Suppressor macrophage treated with lipopolysaccharide for 4 hours (primary cell): ENCODE measurements at places on chromosomes 16 and 17.

GRCh38 chr17:35986643-35987042 lies at the start of gene CCL14:
Gene CCL14, minus strand, starts transcription at chr17:35986729. Its CDS starts 80 bp downstream, at chr17:35986649.
- no peak for DNase-seq

DNA sequence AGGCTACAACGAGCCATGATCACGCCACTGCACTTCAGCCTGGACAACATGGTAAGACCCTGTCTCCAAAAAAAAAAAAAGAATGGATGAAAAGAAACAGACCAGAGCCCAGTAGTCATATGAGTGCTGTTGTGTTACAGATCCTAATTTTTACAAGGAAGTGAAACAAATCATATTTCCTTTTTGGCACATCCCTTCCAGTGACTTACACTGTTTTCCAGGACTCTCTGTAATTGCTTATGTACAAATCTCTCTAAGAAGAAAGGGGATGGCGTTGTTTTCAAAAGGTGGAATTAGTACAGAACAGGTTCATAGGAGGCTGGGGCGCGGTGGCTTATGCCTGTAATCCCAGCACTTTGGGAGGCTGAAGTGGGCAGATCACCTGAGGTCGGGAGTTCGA lies 19.8 kb upstream of the ZNF594 start:
- DNase-seq = peak; percentile 77

DNA sequence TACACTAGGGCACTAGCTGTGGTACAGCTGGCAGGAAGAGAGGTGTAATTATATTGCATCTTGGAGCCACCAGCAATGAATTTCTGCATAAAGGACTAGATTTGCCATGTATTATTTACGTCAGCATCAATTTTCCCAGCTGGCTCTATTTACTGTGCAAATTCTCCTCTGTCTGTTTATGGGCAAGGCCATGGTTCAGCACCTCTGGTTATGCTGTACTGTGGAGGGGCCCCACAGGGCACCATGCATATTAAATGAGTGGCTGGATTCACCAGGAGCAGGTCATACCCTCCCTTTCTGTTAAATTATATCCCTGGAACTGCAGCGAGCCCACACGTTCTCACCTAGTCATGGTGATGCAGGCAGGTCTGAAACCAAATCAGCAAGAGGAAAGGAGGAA lies 19.8 kb downstream of the RAD51D start:
- no peak for DNase-seq

DNA sequence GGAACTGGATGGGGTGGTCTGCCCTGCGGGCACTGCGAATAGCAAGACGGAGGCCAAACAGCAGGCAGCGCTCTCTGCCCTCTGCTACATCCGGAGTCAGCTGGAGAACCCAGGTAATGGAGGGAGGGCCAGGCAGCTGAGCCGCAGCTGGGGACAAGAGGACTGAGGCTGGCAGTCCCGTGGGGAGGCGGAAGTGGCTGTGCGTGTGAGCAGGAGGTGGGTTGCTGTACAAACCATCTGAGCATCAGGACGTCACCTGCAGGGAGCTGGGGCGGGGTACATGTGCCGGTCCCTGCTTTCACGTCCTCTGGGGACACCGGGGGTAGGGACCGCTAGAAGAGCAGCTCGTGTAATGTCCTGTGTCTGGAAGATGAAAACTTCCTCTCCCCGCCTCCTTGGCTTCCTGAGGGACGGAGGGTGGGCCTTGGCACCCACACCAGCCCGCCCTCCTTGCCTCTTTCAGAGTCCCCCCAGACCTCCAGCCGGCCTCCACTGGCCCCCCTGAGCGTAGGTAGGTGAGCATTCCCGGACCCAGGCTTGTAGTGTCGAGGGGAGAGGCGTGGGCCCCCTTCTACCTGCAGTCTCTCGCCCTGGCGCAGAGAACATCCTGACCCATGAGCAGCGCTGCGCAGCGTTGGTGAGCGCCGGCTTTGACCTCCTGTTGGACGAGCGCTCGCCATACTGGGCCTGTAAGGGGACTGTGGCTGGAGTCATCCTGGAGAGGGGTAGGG lies 3.7 kb downstream of the ADAD2 start:
- DNase-seq = no peak

DNA sequence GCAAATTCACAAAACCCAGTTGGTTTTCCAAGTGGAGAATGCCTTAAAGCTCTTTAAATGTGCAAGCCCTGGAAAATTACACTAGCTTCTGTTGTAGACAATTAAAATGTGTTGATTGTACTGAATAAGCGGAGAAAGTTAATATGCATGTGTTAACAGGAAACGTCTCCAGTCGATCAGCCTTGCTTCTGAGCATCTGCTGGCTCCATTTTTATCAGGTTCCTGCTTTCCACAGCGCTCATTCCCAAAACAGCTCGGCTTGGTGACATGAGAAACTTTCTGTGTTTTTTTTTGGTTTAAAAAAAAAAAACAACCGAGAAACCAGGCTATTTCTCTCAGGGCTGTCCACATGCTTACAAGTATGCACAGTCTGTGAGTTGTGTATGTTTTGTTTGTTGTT lies 60.7 kb downstream of the VPS35L start:
- no peak for DNase-seq

DNA sequence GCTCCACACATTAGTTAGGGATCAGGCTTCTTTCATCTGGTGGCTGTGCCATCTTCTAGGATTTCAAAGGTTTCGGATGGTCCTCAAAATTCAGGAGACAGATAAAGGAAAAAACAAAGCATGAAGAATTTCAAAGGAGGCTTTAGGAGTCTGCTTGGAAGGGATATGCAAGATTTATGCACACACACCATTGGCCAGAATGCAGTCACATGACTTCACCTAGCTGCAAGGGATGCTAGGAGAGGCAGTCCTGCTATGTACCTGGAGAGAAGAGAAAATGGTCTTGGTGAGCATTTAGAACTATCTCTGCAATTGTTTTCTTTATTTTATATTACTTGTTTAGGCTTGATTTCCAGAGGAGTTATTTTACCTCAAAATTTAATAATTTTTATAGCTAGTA lies 174.6 kb downstream of the PCTP start:
- DNase-seq = no peak

DNA sequence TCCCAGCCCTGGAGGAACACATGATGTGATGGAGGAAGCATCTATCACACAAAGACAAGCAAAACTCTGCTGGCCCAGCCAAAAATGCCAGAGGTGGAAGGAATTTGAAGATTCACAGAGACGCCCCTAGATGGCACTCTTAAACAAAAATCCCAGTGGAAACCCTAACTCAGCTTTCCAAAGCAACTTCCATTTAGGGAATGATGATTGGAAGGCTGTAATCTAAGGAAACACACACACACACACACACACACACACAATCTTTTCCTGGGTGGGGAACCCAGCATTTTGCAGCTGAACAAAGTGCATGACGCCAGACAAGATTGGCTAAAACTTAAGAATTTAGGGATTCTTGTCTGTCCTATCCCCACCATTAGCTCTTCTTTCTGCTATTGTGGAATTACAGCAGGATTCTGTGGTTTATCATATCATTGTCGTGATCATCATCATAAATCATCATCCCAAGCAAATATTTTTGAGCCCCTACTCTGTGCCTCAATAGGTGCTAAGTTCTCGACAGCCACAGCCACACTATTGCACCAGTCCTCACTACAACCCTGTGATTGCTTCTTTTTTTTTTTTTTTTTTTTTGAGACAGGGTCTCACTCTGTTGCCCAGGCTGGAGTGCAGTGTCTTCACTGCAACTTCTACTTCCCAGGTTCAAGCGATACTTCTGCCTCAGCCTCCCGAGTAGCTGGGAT lies 1.6 kb upstream of the LDAF1 start:
- peak; percentile 50 for DNase-seq

DNA sequence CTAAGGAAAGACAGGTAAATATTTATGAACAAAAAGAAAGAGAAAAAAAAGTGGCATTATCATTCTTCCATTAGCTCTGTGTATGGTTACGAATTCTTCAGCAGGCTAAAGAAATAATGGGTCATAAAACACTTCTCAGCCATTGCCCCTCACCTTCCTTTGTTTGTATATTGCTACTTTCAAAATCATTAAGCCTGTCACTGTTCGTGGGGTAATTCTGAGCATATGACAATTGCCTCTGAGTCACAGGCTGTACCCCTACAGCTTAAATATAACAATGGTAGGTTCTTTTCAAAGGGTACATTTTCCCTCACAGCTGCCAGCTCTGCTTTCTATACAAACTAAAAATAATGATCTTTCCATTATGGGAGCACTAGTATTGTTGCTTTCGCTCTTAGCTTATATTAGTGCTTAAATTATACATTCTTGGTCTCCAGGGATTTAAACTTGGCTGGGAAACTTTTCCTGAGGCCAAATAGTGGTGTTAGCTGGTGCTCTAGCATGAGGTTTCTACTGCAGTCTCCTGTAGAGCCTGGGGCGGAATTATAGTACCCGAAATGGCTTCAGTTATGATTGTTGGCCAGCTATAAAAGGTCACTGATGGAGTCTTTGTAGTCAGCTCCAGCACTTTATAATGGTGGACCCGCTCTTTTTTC lies 74.7 kb upstream of the CDH11 start:
- DNase-seq = no peak

DNA sequence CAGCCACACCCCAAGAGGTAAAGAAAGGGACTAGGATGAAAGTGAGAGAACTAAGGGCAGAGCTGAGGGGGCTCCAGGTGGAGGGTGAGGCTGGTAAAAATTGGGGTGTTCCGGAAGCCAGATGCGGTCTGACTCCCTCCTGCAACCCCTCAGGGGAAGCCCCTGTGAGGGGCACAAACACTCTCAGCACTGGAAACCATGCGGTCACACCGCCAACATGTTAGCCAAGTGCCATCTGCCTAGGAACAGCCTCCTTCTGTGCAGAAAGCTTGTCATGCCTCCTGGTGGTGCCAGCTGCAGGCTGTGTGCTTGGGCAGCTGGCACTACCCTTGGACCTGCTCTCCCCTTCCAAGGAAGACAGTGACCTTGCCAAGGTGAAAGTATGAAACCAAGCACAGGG lies 83.5 kb upstream of the RPL38 start:
- no peak for DNase-seq

- no peak for DNase-seq
Observed at GRCh38 chr16:89859615-89860007, 13.8 kb upstream of the TCF25 start.

DNA sequence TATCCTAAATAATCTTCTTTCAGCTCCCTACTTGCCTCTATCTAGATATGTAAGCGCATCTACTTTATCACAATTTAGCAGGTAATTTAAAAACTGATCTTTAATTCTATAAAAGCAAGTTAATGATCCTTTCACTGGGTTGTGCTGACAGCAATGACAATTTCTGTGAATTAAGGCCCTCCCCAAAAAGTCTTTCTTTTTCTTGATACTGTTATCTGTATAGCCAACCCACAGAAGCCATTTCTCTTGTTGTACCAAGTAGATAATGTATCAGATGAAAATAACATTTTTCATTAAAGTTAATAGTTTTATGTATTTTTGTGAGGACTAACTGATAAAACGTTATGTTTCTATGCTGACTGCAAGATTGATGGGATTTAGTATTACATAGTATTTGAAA lies 3.8 kb downstream of the ZPBP2 start:
- no peak for DNase-seq

- DNase-seq = no peak
Observed at GRCh38 chr16:31713945-31714902, 159.4 kb upstream of the ZNF267 start.

DNA sequence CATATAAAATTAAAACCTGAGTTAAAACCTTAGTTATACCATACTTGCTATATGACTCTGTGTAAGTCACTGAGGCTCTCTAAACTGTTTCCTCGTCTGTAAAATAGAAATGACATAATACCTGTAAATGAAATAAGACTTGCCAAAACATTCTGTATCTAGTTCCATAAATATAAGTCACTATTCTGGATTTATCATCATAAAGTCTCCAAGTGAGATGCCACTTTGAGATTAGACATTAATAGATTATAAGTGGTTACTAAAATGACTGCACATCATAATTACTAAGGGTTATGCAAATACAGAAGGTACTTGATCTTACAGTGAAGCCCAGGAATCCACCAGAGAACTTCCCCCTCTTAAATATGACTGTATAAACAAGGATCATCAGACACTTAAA lies 12.0 kb upstream of the BRIP1 start:
- no peak for DNase-seq

- no peak for DNase-seq
Observed at GRCh38 chr16:88005968-88006367, 54.7 kb downstream of the BANP start.

DNA sequence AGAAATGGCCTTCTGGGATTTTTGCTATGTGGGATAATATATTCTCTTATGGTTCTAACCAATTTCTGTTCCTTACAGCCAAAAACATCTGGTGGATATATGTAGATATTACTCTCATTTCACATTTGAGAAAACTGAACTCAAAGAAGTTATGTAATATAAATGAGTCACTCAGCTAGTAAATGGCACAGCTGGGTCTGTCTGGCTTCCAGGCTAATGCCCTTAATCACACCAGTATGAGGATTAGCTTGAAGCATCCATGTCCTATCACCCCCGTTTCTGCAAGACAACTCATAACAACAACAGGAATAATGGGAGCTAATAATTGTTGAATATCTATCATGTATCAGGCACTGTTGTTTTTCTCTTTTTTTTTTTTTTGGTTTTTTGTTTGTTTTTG lies 34.4 kb upstream of the USP7 start:
- DNase-seq = peak; percentile 55

DNA sequence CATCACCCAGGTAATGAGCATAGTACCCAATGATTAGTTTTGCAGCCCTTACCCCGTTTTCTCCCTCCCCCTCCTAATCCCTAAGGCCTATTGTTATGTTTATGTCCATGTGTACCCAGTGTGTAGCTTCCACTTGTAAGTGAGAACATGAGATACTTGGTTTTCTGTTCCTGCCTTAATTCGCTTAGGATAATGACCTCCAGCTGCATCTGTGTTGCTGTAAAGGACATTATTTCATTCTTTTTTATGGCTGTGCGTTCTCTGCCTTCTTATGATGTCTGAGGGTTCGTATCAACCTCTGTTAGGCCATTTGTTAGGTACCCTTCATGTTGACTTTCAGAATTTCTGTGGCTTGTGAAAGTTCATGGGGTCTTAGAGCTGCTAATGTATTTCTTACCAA lies 31.0 kb downstream of the CTCF start:
- DNase-seq = no peak

DNA sequence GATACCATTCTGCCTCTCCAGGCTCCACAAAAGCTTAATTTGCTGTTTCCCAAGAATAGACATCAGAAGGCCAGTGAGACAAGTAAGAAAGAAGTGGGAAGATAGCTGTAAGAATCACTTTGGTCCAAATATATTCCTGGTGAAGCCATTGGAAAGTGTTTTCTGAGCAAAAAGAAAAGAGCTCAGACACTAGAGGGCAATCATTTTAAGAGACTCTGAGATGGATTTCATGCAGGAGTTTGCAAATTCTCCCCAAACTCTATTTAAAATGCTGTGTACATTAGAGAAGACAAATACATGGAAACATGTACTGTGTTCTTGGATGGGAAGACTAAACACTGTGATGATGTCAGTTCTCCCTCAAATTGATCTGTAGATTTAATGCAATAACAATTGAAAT lies 8.0 kb upstream of the SLC6A2 start:
- DNase-seq = no peak

GRCh38 chr16:2022723-2023091 lies 3.1 kb downstream of the NPW start:
- no peak for DNase-seq

DNA sequence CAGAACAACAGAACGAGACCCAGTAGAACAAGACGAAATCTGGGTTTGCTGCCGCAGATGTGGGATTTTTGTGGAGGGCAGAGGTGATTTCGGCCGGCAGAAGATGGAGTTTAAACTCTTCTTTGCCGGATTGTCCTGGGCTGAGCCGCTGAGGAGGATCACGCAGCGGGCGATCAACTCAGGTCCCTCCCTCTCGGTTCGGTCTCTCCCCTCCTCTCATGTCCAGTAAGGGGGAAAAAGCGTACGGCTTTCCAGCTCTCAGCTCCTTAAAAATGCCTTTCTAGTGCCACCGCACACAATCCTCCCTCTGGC lies 2.5 kb downstream of the PHF12 start:
- no peak for DNase-seq
